Fibroblast of skin of abdomen (primary cell): ENCODE measurements at places on chromosomes 4 and X.

DNA sequence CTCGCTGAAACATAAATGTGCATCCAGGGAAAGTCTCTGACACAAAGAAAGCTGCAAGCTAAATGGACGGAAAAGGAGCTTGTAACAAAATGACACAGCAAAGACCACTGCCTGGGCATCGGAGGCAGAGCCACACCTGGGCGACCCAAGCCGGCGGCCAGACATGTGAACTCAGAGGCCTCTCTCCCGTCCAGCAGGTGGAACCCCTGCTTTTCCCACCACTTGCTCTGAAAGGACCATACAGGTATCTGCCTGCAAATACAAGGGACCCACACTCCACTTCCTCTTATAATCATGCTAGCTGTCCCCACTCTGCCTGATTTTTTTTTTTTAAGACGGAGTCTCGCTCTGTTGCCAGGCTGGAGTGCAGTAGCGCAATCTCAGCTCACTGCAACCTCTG, 12.0 kb downstream of the CPLX1 start:
- DNase-seq, result no peak

GRCh38 chr4:139560406-139561104, 4.5 kb upstream of the SETD7 start:
- no peak for DNase-seq

DNA sequence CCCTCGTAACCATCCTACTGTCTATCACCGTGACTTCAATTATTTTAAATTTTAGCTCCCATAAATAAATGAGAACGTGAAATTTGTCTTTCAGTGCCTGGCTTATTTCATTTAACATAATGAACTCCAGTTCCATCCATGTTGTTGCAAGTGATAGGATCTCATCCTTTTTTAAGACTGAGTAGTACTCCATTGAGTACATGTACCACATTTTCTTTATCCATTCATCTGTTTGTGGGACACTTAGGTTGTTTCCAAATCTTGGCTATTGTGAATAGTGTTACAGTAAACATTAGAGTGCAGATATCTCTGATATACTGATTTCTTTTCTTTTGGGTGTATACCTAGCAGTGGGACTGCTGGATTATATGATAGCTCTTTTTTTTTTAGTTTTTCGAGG, 32.8 kb downstream of the OCIAD1 start:
- no peak for DNase-seq

GRCh38 chr4:128974136-128974581, 119.2 kb downstream of the SCLT1 start:
- peak; percentile 44 for DNase-seq

- DNase-seq, result no peak
Observed at GRCh38 chr4:48604041-48604440, 114.0 kb downstream of the ZAR1 start.

DNA sequence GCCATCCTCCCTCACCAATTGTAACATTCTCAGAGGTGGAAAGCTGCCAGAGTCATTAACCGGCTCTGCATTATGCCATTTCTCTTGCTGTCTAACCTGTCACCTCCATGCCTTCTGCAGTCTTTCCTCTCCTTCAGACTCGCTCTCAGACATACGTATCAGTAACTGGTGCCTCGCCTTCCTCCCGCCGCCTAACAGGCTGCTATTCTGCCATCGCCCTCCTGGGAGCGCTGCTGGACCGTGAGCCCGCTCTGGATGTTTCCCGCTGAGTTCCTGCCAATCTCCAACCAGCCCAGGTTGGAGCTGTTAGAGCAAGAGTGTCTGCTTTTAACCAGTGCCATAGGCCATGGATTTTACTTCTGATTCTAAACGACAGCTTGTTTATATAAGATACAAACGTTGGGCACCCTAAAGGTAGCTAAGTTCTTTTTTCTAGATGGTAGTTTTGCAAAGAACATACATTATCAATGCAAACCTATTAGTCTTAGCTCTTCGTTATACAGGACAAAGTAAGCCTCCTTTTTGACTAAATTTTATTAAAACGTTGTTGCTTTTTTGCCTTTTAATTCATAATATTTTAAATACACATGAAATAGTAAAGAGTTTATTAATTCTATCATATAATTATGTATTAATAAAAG, 59.5 kb upstream of the NEIL3 start:
- DNase-seq, result peak; percentile 60

GRCh38 chr4:10180927-10181744, 64.5 kb upstream of the WDR1 start:
- DNase-seq, result peak; percentile 56

DNA sequence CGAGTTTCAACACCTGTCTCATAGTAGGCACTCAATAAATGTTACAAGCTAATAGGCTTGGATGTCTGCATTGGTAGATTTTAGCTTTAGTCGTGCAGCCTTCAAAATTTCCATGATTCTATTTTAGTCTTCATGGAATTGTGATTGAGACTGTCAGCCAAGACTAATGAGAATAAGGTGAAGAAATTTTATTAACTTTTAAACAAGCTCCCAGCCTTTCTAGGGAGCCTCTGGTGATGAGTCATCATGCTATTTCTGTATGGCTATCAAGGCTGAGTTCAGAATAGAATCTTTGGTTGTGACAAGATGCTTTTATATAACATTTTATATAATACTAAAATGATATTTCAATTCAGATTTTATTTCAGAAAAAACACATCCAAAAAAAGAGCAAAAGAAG, 685.8 kb downstream of the GABRG1 start:
- DNase-seq, result no peak

DNA sequence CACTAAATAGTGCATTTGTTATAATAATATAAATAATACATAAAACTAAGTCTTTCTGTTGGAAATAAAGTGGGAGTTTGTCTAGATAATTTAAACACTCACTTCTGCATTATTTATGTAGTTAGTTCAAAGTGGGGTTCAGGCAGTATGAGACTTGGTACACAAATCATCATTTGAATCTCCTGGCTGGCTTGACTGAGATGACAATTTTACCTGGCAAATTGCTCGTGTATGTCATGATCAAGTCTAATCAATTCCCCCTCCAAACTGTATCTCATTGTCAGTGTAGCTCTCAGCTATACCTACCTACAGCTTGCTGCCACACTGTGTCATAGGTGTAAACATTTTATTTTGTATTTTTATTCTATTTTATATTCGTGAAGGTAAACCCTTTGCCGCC, 563.4 kb upstream of the TENM3 start:
- no peak for DNase-seq
